ENCODE measurements at places on chromosomes 7 and 10.

- DNase-seq: no peak
These were observed 15.1 kb upstream of the ZMIZ1 start for GRCh38 chr10:79053481-79054202.

DNA sequence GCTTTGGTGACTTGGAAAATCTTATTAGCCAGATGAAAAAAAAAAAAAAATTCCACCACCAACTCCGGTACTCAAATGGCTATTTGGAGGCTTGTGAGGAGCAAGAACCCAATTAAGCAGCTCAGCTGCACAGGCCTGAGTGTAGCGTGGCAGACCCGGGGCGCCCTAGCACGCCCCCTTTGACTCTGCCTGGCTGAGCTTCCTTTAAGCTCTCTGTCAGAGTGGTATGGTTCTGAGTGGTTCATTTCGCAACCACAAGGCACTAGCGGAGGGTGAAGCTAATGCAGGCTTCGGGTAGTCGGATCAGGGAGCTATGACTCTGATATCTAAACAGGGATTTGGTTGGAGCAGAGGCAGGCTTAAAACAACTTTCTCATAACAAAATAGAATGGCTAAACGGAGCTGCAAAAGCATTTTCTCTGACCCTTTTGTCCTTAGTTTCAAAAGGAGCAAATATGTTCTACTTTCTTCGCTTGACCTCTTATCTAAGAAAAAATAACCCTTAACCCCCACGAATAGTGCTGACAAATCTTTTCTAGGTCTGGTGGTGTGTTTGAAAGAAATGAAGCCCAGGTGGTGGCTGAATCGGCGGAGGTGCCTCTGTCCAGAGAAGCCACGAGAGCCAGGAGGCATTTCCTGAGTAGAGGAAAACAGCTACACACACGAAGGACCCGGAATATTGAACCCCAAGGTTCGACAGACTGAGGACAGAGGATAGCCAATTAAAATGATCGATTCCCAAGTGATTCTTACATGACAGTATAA lies 285.4 kb upstream of the GLI3 start:
- DNase-seq: no peak

- DNase-seq: no peak
These were observed 8.3 kb upstream of the PRKAG2 start for GRCh38 chr7:151885202-151885580.

- no peak for DNase-seq
These were observed 1650.5 kb upstream of the LRRTM3 start for GRCh38 chr10:65275296-65275695.

- DNase-seq: no peak
These were observed 1.1 kb downstream of the WDFY4 start for GRCh38 chr10:48685731-48686130.

GRCh38 chr10:62613859-62614258 lies 190.7 kb upstream of the ADO start:
- no peak for DNase-seq

DNA sequence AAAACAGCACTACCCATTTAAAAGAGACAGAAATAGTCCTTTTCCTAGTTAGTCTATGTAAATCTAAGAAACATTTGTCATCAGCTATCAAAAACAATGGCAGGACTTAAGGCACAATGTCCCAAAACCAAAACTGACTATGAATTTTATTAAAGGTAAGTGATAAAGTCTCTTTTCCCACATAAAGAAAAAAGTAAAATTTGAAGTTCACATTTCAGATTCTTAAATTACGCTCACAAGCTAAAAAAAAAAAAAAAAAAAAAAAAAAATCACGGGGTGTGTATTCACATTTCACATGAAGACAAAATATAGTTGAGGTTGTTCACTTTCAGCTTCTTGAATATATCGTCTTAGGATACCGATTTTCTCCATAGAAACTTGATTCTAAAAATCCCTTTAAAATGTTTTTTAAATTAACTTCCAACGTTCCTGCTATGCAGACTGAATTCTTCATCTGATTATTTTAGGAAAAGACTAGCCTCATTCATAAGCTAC lies 1.6 kb downstream of the P4HA1 start:
- DNase-seq: no peak

DNA sequence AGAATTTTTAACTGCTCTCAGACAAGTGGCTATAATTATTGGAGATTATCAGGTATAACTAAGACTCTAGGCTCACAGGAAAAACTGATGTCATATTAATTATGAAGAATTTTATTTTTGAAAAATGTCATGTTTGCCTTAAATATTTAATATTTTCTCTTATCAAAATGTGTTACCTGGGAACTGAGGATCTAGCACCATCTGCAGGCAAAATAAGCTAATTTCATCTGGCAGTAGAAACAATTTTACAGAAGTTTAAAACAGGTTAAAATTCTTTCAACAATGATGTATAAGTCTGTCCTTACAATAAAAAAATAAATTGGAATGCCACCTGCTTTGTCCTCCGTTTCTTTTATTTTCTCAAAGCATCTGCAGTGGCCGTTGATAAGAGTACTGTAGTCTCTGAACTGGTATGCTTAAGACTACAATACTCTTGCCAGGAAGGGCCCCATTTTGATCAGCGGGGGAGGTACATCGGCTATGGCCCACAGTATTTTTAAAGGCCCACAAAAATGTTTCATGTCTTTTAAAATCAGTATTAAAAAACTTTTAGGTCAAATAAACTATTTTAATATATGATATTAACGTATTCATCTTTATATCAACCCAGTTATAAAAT lies 81.3 kb downstream of the VWDE start:
- no peak for DNase-seq

- no peak for DNase-seq
These were observed 61.3 kb upstream of the PFKP start for GRCh38 chr10:3006093-3006492.

GRCh38 chr7:106270122-106270977 lies 14.4 kb downstream of the NAMPT start:
- DNase-seq: no peak

GRCh38 chr7:31043051-31043471 lies 9.0 kb upstream of the ADCYAP1R1 start:
- DNase-seq: no peak

GRCh38 chr10:93773120-93773519 lies 15.4 kb downstream of the LGI1 start:
- DNase-seq: no peak

DNA sequence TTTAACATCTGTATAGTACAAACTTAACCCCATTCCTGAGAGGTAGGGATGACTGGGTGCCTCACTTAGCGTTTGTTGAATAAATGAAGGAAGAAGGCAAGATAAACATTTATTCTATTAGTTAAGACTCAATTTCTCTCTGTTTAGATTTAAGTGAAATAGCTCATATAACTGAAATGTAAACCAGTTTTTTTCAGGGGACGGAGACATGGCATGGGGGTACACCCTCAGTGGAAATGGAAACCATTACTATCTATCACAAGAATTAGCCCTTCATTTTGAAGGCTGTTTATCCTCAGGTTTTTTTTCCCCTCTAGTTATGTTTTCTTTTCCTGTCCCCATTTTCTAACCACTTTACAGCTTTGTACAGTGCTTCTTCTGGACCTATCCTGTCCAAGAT lies 35.6 kb upstream of the PDLIM1 start:
- no peak for DNase-seq

DNA sequence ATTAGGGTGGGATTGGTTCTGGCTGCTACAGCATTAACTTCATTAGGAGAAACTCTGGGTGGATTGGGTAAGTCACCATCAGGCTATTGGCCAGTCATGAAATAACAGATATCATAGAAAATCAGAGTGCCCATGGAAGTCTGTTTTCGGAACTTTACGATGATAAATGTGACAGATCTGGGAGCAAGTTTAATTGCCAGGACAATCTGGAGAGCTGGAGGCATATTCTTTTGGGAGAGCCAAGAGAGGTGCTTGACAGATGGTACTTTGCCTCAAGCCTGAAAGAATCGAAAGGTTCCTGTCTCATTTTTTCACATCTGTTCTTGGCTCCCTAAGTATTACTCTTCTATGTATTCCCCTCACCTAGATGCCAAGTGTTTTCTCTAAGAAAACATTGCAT lies 369.9 kb downstream of the CNTNAP2 start:
- DNase-seq: no peak

- no peak for DNase-seq
These were observed 238.4 kb downstream of the EXOC4 start for GRCh38 chr7:133491201-133491691.

- no peak for DNase-seq
These were observed 161.6 kb downstream of the NRCAM start for GRCh38 chr7:108294595-108294994.

- DNase-seq: peak; percentile 48
These were observed 6.6 kb upstream of the ABCC2 start for GRCh38 chr10:99775850-99776249.

DNA sequence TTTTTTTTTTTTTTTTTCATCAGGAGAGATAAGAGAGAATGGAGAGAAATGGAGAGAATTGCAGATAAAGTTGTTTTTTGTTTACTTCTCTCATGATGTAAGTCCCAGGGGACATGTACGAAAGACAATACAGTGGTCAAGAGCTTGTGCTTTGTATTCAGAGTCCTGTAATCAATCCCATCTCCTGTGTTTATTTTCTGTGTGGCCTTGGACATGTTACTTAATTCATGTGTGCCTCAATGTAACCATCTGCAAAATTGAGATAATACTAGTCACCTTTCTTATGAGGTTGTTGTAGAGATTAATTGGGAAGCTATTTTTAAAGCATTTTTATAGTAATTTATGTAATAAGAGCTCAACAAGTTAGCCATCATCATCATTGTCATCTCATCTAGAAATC lies 117.5 kb downstream of the CDK14 start:
- no peak for DNase-seq

GRCh38 chr10:10612151-10612550 lies 405.5 kb upstream of the CELF2 start:
- no peak for DNase-seq

GRCh38 chr7:126450269-126450671 lies 802.5 kb downstream of the GRM8 start:
- DNase-seq: peak; percentile 0

GRCh38 chr7:123871998-123872867 lies 27.3 kb downstream of the HYAL4 start:
- DNase-seq: peak; percentile 4

DNA sequence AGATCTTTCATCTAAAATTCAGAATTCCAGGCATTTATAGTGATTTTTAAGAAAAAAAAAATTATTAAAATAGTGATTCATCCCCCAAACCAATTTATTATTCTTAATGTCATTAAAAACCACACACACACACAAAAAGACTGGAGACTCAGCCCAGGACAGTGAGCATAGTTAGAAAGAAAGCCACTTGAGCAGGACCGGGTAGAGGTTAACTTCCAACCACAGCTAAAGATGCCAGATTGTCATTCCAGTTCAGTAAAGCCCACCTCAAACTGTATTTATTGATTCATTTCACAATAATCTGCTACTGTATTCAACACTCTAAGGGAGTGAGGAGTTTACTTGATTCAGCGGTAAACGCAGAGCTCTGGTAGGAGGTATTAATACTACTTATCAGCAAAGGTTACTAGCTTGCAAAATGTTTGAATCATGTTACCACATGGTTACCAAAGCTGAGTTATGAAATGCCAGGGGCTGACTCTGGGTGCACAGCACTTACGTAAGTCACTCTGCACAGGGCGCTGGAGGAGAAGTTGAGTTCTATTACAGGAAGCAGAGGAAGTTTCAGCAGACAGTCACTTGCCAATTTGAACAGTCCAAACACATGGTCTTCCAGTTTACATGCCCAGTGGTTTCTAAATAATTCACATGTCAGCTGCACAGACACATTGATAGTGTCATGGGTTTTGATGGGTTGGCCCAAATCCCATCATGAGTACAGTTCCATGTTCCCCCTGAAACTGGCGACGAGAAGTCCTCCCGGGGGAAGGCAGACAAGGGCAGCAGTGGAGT lies 64.6 kb downstream of the KLF6 start:
- DNase-seq: no peak

DNA sequence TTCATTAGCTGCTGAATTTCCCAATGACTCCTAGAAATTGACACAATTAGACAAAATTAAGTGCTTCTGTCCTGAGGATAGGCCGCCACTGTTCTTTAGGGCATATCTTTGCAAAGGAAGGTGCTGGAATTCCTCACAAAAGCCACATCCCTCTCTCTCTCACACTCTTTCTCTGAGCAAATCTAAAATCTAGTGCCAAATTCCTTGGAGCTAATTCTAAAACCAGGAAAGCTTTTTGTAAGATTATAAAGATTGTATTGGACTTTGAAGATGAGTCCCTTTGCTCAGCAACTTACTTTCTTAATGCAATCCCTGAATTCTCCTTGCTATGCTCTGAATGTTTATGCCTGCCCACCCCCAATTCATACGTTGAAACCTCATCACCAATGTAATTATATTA lies 288.9 kb downstream of the KCNMA1 start:
- no peak for DNase-seq

- no peak for DNase-seq
These were observed 486.8 kb upstream of the ANKRD30A start for GRCh38 chr10:36638462-36639155.

GRCh38 chr7:115300231-115300870 lies 378.5 kb downstream of the MDFIC start:
- no peak for DNase-seq

DNA sequence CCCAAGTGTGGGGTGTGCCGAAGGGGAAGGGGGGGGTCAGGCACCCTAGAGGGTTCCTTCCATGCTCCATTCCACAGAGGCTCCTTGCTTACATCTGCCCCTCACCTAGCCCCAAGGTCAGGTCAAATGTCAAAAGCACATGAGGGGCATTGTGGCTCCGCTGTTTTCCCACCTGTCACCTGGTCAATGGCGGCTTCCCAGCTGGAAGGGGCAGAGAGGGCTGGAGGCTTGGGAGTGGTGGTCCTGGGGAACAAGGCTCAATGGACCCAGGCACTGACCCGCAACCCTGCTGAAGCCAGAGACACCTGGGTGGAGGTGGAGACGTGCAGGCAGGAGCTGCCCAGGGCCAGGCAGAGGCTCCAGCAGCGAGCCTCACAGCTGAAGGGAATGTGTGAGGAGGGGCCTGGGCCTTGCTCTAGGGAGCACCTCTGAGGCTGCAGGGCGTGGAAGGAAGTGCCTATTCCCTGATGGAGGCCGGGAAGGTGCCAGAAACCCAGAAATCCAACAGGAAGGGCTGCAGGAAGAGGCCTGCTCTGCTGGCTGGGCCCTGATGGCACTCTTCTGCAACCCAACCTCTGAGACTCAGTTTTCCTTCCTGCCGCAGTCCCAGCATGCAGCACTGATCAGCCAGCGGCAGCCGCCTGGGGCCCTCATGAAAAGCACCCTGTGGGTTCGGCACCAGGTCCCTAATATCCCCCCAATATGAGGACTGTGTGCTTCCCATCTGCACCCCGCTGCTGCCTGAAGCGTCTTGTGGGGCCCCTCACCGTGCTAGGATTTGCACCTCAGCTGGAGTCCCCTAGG lies 16.0 kb downstream of the RASGEF1A start:
- no peak for DNase-seq

GRCh38 chr7:99036546-99037111 lies 107.3 kb downstream of the SMURF1 start:
- DNase-seq: peak; percentile 40

GRCh38 chr10:100679327-100679726 lies 66.1 kb upstream of the PAX2 start:
- DNase-seq: no peak

Data from H54 (cell line).